ENCODE measurements at places on chromosomes 6 and 20.

- DNase-seq: no peak
Measured at GRCh38 chr6:10831609-10832008, 6.7 kb downstream of the MAK start.

- peak; percentile 80 for DNase-seq
Measured at GRCh38 chr6:90397929-90398674, 101.5 kb upstream of the BACH2 start.

GRCh38 chr6:160439751-160440150 is 91.6 kb downstream of the SLC22A3 start:
- no peak for DNase-seq

DNA sequence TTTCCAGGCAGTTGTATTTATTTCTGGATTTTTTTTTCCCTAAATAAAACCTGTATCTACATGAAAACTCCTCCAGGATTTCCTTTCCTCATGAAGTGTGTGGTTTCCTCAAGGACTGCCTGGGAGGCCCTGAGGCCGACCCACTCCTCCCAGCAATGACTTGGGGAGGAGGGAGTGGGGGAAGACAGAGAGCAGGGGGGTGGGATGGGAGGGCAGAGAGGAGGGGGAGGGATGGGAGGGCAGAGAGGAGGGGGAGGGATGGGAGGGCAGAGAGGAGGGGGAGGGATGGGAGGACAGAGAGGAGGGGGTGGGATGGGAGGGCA is 161.8 kb upstream of the AGPAT4 start:
- DNase-seq: no peak

- DNase-seq: no peak
Measured at GRCh38 chr6:133432021-133432989, 191.1 kb downstream of the EYA4 start.

- no peak for DNase-seq
Measured at GRCh38 chr20:46004889-46005473, 3.7 kb upstream of the MMP9 start.

DNA sequence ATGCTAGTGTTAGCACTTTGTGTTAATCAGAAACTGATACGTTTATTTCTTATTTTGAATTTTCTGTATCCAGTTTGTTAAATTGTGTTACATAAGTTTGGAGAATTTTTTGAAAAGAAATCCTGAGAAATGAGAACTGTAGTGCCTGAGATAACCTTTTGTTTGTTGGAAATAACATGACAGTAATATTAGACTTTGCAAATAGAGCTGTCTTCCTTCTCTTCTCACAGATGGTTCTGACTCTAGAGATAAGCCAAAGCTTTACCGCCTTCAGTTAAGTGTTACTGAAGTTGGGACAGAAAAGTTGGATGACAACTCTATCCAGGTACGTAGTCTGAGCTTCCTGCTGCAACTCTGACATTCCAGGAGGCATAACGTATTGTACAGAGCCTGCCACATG is 69.9 kb downstream of the AFDN start:
- DNase-seq: no peak

All from activated CD8-positive, alpha-beta memory T cell treated with anti-CD3 and anti-CD28 coated beads, Interleukin-2, amount 50 U/mL, for 4 hours (primary cell).